ENCODE measurements at places on chromosomes 6 and 20. TPM values are rescaled to one million over a fixed set of nuclear protein-coding genes. Genes with fewer than 3 reads are reported as not detected.

DNA sequence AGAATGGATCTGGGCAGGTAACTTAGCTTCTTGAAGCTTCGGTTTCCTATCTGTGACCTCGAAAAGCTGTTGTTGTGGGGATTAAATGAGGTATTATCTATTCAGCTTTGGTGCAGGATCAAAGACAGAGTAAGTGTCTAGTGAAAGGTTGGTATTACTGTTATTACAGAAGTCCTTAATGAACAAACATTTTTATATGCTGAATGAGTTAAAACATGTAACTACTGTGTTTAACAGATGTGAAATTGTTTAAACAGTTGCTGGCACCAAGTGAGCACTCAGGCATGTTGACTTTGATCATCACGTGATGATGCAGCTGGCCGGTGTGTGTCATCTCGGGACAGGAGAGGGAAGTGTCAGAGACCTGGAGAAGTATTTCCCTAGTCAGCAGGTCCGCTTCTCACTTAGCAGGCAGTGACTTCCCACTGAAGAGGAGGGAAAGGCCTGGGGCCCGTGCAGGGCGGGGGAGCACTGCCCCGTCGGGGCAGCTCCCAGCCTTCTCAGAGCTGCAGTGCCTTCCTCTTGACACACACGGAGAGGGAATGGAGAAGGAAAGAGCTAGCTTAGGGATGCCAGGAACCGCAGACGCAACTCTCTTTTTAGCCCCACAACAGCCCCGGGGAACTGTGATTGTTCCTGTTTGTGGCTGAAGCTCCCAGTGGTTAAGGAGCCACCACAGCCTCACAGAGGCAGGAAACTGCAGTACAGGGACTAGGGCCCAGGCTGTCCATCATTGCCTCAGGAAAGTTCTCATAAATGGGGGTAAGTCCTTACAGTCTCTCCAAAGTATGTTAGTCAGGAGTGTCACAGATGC is 18.0 kb downstream of the TUBB2A start:
- peak; percentile 41 for DNase-seq

- DNase-seq, result no peak
Observed at GRCh38 chr6:44401138-44401537, 13.6 kb downstream of the CDC5L start.

The SNAP91 gene
- total RNA-seq, result not detected

The CCM2L gene
- not detected for total RNA-seq

The MAP7 gene
- 1.0 TPM for total RNA-seq

The SLC22A23 gene
- 8.2 TPM for total RNA-seq

The ZNF165 gene
- total RNA-seq, result 0.09 TPM

Measured in A172 (cell line).